Activated CD8-positive, alpha-beta memory T cell treated with anti-CD3 and anti-CD28 coated beads, Interleukin-2, amount 10 ng/mL, durations not matched to agents 7 days and 5 days (primary cell): ENCODE measurements at places on chromosomes 1 and 21. TPM values are rescaled to one million over a fixed set of nuclear protein-coding genes. Genes with fewer than 3 reads are reported as not detected.

GRCh38 chr1:235817101-235817728 is 49.5 kb downstream of the LYST start:
- H3K36me3 ChIP-seq = peaks cover 3% of the 10 kb centered on the region
- no peak overlapping the region for H3K4me3 ChIP-seq
- H3K4me1 ChIP-seq = peaks cover 12% of the 10 kb centered on the region
- H3K27me3 ChIP-seq = no peaks in the 10 kb centered on the region

- no peaks in the 10 kb centered on the region for H3K36me3 ChIP-seq
- H3K4me3 ChIP-seq = peak overlapping the region; percentile 79
- peak; percentile 91 for DNase-seq
- peaks cover 61% of the 10 kb centered on the region for H3K27me3 ChIP-seq
- peaks cover 37% of the 10 kb centered on the region for H3K4me1 ChIP-seq
Observed at GRCh38 chr1:148318123-148318903, 164.8 kb downstream of the PPIAL4G start.

DNA sequence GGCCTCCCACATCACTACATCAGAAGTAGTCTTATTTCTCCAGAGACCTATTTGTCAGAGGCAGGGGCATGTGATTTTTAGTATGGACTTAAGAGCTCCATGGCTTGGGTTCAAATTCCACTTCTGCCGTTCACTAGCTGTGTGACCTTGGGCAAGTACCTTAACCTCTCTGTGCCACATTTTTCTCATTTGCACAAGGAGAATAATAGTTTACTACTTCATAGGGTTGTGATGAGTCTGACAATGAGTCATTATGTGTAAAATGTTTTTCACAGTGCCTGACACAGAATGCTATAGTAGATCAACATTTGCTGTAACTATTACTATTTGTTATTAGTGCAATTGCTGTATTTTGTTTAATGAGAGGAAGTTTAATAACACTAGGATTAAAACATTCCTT is 200.6 kb downstream of the PRDM2 start:
- no peak for DNase-seq
- no peak overlapping the region for H3K4me3 ChIP-seq
- peaks cover 13% of the 10 kb centered on the region for H3K27me3 ChIP-seq
- H3K36me3 ChIP-seq = no peaks in the 10 kb centered on the region
- H3K27ac ChIP-seq = no peak overlapping the region

DNA sequence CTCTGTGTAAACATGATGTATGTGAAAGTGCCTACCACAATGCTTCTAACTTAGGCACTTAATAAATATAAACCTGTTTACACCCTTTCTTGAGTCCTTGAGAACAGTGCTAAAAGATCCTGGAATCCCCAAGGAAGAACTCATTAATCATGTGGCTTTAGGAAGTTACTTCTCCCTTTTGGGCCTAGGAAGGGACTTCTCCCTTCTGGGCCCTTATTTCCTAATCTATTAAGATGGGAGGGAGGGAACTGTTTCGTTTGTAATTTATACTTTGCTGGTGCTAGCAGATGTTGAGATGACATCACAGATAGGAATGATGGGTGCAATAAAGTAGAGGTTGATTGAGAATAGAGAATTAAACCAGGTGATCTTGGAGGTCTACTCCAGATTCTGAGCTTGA is 1.2 kb downstream of the BTF3L4 start:
- H3K27me3 ChIP-seq = no peaks in the 10 kb centered on the region
- H3K4me1 ChIP-seq = peaks cover 48% of the 10 kb centered on the region
- peak overlapping the region; percentile 94 for H3K27ac ChIP-seq
- H3K4me3 ChIP-seq = peak overlapping the region; percentile 98

DNA sequence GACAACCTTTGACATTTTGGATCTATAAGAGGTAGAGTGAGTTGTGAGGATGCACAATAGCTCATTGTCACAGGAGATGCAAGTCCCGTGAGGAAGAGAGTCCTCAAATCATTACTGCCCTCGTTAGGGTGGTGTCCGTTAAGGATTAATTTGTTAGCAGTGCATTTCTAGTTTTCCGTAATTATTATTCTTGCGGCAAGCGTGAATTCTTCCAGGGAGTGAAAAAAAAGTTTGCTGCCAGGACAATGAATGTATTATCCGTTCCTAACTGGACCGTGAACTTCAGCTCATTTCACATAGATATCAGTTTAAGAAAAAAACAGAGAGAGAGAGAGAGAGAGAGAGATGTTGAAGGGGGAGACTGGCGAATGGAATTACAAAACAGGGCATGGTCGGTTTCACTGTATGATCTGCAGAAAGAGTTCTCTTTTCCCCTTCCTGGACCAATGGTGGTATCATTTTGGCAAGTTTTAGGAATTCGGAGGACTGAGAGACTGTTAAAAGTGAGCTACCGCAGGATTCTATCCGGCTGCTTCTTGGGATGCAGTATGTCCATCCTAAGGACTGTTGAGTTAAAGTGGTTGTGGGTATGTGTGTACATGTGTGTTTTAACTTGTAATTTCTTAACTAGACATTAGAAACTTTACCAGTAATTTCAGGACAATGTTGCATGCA is 216.0 kb upstream of the NFIA start:
- DNase-seq = no peak
- H3K4me1 ChIP-seq = no peaks in the 10 kb centered on the region
- H3K27ac ChIP-seq = no peak overlapping the region
- H3K27me3 ChIP-seq = peaks cover 15% of the 10 kb centered on the region
- no peak overlapping the region for H3K4me3 ChIP-seq
- no peaks in the 10 kb centered on the region for H3K36me3 ChIP-seq

- peaks cover 46% of the 10 kb centered on the region for H3K36me3 ChIP-seq
- H3K27ac ChIP-seq = no peak overlapping the region
- H3K4me1 ChIP-seq = peaks cover 18% of the 10 kb centered on the region
- H3K4me3 ChIP-seq = no peak overlapping the region
- DNase-seq = no peak
Observed at GRCh38 chr1:184827600-184828368, 73.1 kb upstream of the EDEM3 start.

GRCh38 chr21:41043014-41043413 is 124.9 kb upstream of the BACE2 start:
- DNase-seq = no peak
- no peak overlapping the region for H3K27ac ChIP-seq
- H3K4me3 ChIP-seq = no peak overlapping the region
- no peaks in the 10 kb centered on the region for H3K36me3 ChIP-seq

DNA sequence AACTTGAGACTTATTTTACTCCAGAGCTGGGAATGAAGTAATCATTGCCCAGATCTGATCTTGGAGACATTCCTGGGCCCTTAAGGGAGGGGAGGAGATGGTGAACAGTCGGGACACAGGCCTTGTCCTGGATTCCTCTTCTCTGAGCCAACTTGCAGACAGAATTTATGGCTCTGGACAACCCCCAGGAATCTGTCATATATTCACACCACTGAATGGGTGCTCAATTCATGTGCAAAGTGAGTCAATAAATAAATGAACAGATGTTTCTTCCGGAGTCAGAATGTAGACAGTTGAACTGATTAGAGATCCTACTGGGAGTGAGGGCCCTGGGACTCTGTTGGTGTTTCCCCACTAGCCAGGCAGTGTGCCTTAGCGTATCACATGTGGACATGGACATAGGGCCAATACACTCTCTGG is 2.6 kb downstream of the TUFT1 start:
- no peak for DNase-seq
- H3K4me3 ChIP-seq = no peak overlapping the region
- H3K27me3 ChIP-seq = peaks cover 10% of the 10 kb centered on the region
- H3K36me3 ChIP-seq = no peaks in the 10 kb centered on the region

DNA sequence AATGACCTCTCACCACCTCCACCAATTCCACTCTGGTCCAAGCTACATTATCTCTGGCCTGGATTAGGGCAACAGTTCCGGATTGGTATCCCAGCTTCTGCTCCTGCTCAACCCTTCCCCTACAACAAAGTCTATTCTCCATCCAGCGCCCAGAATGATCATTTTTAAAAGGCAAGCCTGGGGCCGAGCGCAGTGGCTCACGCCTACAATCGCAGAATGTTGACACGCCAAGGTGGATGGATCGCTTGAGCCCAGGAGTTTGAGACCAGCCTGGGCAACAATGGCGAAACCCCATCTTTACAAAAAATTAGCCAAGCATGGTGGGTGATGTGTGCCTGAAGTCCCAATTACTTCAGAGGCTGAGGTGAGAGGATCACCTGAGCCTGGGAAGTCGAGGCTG is 2.2 kb downstream of the LYST start:
- DNase-seq = no peak
- peaks cover 22% of the 10 kb centered on the region for H3K36me3 ChIP-seq
- peak overlapping the region; percentile 82 for H3K27ac ChIP-seq
- H3K4me1 ChIP-seq = peaks cover 51% of the 10 kb centered on the region
- peak overlapping the region; percentile 89 for H3K4me3 ChIP-seq

DNA sequence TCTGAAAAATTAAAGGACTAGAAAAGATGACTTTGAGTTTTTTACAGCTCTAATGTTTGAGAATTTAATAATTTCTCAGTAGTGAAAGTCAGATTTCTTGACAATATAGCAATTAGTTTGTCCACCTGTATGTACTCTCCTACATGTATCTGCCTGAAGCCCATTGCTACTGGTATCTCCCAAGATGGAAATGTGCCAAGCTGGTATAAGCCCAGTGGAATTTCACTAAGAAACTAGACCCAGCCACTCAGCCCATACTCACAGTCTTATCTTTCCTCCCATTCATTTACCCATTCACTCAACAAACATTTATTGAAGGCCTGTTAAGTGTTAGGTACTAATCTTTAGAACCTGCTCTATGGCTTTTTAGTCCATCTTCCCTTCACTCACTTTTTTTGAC is 21.6 kb upstream of the TRIM45 start:
- no peaks in the 10 kb centered on the region for H3K36me3 ChIP-seq
- DNase-seq = no peak
- H3K27ac ChIP-seq = no peak overlapping the region
- H3K4me3 ChIP-seq = no peak overlapping the region
- no peaks in the 10 kb centered on the region for H3K4me1 ChIP-seq
- peaks cover 10% of the 10 kb centered on the region for H3K27me3 ChIP-seq

GRCh38 chr1:28056129-28056925 is 32.1 kb downstream of the EYA3 start:
- peak overlapping the region; percentile 66 for H3K27ac ChIP-seq
- peak; percentile 80 for DNase-seq
- H3K4me1 ChIP-seq = peaks cover 38% of the 10 kb centered on the region

DNA sequence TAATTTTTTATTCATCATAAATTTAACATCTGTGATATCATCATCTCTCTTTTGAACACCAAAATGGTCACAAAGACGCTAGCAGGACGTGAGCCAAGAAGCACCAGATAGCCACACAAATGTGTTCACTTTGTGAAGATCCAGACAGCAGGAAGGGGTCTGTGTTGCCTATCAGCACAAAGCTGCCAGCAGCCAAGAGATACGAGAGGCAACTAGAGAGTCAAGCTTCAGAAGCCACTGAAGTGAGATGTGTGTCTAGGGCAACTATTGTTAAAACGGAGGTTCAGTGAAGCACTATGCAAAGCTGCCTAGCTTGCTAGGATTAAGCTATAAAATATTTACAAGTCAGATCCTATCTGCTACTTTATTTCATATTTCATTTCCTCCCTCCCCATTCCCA is 45.3 kb downstream of the NDC1 start:
- no peaks in the 10 kb centered on the region for H3K4me1 ChIP-seq
- no peaks in the 10 kb centered on the region for H3K27me3 ChIP-seq
- no peak overlapping the region for H3K27ac ChIP-seq
- no peak for DNase-seq
- H3K4me3 ChIP-seq = no peak overlapping the region

DNA sequence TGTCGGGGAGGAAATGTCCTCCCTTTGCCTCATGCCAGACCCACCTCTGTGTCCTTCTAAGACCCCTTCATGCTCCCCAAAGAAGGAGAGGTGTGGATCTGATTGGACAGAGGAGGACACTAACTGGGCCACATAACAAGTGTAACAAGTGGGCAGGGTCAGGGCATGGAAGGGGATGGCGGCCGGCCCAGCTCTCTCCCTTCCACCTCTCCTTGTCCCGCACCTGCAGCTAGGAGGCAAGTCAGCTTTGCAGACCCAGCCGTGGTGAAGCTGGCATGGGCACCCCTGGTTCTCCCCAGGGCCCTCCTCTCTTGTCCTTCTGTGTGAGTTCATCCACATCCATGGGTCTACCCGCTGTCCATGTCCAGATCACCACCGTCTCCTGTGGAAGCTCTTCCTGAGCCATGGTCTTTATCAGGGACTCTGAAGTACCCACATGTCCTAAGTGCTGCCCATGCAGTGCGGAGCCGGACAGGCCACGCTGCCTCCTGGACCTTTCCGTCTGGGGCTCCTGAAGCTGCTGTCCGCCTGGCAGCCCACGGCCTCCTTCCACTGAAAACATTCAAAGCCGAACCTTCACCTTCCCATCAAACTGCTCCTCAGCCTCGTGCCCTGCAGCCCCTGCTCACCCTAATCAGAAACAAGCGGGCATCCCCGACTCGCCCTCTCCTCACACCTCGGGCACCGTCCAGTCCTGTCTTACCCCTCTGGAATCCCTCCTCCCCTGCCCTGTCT is 460.5 kb downstream of the PTPRU start:
- H3K27ac ChIP-seq = no peak overlapping the region
- no peaks in the 10 kb centered on the region for H3K36me3 ChIP-seq
- no peak for DNase-seq
- no peaks in the 10 kb centered on the region for H3K4me1 ChIP-seq
- H3K4me3 ChIP-seq = no peak overlapping the region

- H3K4me3 ChIP-seq = no peak overlapping the region
- no peaks in the 10 kb centered on the region for H3K27me3 ChIP-seq
- peaks cover 23% of the 10 kb centered on the region for H3K36me3 ChIP-seq
- H3K4me1 ChIP-seq = peaks cover 9% of the 10 kb centered on the region
Observed at GRCh38 chr1:11158720-11159321, 30.3 kb upstream of the ANGPTL7 start.

DNA sequence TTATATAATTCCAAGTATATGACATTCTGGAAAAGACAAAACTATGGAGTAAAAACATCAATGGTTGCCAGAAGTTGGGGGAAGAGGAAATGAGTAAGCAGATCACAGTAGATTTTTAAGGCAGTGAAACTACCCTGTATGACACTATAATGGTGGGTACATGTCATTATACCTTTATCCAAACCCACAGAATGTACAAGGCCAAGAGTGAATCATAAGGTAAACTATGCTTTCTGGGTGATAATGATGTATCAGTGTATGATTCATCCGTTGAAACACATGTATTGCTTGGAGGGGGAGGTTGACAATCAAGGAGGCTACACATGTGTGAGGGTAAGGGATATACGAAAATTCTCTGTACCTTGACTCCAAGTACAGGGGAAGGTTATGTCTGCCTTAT is 862.7 kb downstream of the PLA2G4A start:
- no peak overlapping the region for H3K27ac ChIP-seq
- DNase-seq = no peak
- no peak overlapping the region for H3K4me3 ChIP-seq
- H3K36me3 ChIP-seq = no peaks in the 10 kb centered on the region
- H3K4me1 ChIP-seq = no peaks in the 10 kb centered on the region

The ZBTB40 gene
- total RNA-seq = 17.2 TPM

The KRTAP19-8 gene
- not detected for total RNA-seq

The OR2L5 gene
- not detected for total RNA-seq

The TMEM51 gene
- total RNA-seq = not detected

The DCDC2B gene
- 0.16 TPM for total RNA-seq

The TMEM54 gene
- total RNA-seq = not detected

The TMEM79 gene
- total RNA-seq = 11.6 TPM

The TIE1 gene
- 1.9 TPM for total RNA-seq

The PGLYRP3 gene
- not detected for total RNA-seq

The A3GALT2 gene
- not detected for total RNA-seq

The CD84 gene
- total RNA-seq = 34.6 TPM
